ENCODE measurements at places on chromosomes 6 and 20. TPM values are rescaled to one million over a fixed set of nuclear protein-coding genes. Genes with fewer than 3 reads are reported as not detected.

The TOX2 gene
- polyA plus RNA-seq, result 31.7 TPM

The ENPP4 gene
- 10.0 TPM for polyA plus RNA-seq

The SULF2 gene
- 11.5 TPM for polyA plus RNA-seq

The SLC35D3 gene
- polyA plus RNA-seq, result 2.3 TPM

The CST1 gene
- polyA plus RNA-seq, result not detected

The XKR7 gene
- polyA plus RNA-seq, result 0.12 TPM

The KCNK16 gene
- 0.31 TPM for polyA plus RNA-seq

The SEMG1 gene
- polyA plus RNA-seq, result not detected

The PRDM13 gene
- not detected for polyA plus RNA-seq

The BIRC7 gene
- polyA plus RNA-seq, result 0.13 TPM

The ANKRD66 gene
- 3.2 TPM for polyA plus RNA-seq

The ACSS2 gene
- polyA plus RNA-seq, result 54.2 TPM

The SIGLEC1 gene
- 1.6 TPM for polyA plus RNA-seq

The LIN28B gene
- polyA plus RNA-seq, result 0.22 TPM

The TRIM15 gene
- polyA plus RNA-seq, result not detected

The RMND1 gene
- 27.6 TPM for polyA plus RNA-seq

The PPARD gene
- 25.7 TPM for polyA plus RNA-seq

The NFATC2 gene
- 5.8 TPM for polyA plus RNA-seq

The C6orf118 gene
- polyA plus RNA-seq, result 6.4 TPM

The KCNK15 gene
- polyA plus RNA-seq, result not detected

The BTN1A1 gene
- 0.12 TPM for polyA plus RNA-seq

The LKAAEAR1 gene
- 1.3 TPM for polyA plus RNA-seq

The CPNE5 gene
- 7.1 TPM for polyA plus RNA-seq

The SLC32A1 gene
- not detected for polyA plus RNA-seq

The NHSL1 gene
- 64.2 TPM for polyA plus RNA-seq

The PRSS16 gene
- 3.2 TPM for polyA plus RNA-seq
